Endodermal cell (in vitro differentiated cells): ENCODE measurements at places on chromosomes 16 and 17.

DNA sequence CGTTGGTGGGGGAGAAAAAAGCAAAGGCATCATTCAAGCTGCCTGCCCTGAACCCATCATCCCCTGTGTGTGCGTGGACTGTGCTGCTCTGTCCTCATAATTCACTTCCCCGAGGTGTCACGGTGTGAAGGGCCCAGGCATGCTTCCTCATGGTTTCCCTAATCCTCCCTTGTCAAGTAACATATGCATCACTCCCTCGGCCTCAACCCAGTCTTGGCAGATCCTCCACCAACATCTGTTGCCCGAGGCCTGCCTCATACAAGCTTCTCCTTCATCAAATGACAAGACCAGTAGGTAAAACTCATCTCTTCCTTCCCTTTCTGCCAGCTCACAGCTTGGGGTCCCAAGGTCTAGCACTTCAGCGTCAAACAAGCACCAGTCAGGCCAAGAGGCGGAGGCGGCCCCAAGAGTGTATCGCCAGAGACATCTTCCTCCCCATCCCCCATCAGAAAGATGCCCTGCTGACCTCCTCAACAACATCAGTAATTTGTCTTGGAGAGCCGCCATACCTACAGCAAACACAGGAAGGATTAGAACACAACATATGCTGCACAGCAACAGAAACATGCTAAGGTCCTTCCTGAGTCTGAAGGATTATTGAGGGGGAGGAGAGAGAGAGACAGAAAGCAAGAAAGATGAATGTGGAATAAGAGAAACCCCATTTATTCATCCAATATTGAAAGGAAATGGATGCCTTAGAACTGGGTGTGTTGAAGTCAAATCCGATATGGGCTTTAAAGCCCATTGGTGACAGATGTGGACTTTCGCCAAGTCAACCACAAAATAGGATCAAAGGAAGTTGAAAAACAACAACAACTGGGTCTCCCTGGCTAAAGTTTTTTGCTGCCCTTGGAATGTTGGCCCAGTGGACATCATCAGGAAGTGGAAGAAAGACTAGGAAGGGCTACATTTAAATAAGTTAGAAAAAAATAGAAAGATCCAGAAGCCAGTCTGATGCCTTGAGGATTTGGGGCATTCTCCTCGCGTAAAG is 38.4 kb downstream of the SOX9 start:
- H3K27me3 ChIP-seq = peaks cover 10% of the 10 kb centered on the region
- no peak for DNase-seq
- no peak overlapping the region for H3K27ac ChIP-seq

DNA sequence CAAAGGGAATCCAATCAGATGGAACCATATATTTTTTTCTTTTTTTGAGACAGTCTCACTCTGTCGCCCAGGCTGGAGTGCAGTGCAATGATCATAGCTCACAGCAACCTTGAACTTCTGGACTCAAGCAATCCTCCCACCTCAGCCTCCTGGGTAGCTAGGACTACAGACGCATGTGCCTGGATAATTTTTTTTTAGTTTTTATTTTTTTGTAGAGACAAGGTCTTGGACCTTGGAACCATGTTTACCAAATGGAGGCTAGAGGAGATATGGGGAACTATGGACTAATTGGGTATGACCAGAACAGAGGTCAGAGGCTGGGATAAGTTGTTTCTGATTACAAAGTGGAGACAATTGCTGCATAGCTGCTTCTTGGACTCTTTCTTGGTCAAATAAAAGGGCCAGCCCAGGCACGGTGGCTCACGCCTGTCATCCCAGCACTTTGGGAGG is 41.2 kb upstream of the ADCY9 start:
- no peaks in the 10 kb centered on the region for H3K4me1 ChIP-seq
- H3K27me3 ChIP-seq = no peaks in the 10 kb centered on the region
- no peak overlapping the region for H3K27ac ChIP-seq
- DNase-seq = no peak

DNA sequence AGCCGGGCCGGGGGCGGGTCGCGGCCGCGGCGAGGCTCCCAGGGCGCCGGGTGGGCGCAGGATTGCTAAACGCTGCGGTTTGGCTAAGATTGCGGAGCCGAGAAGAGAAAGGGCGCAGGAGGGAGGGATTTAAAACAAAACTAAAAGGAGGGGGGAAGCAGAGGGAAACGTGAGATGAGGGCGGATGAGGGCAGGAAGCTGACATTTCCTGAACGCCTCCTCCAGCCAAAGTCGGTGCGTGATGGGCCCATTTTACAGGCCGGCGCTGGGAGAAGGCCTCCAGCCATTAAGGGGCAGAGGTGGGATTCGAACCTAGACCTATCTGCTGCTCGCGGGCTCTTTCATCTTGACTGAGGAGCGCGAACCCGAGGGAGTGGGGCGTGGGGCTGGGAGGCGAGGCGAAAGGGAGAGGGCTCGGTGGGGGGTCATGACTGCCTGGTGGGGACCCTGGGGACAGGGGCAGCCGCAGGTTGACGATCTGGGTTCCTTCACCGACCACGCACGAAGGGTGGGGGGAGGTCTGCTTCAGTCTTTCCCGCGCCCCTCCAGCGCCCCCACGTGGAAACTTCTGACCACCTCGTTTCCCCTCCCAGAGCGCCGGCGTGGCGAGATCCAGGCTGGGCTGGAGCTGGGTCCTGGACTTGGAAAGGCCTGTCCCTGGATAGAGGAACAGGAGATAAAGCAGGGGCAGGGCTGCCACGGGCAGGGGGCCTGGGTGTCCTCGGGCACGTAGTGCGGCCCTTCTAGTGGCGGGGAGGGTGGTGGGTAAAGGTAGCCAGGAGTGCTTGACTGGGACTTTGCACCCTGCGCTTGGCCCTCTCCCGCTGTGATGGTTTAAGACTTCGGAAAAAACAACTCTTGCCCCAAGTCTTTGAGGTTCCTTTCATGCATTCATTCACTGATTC is 3.8 kb upstream of the TAC4 start:
- H3K36me3 ChIP-seq = no peaks in the 10 kb centered on the region
- DNase-seq = peak; percentile 97
- H3K4me1 ChIP-seq = peaks cover 12% of the 10 kb centered on the region

GRCh38 chr17:82230609-82231311 is 1.9 kb downstream of the SLC16A3 start:
- H3K4me1 ChIP-seq = peaks cover 6% of the 10 kb centered on the region
- H3K27me3 ChIP-seq = peaks cover 30% of the 10 kb centered on the region
- H3K4me3 ChIP-seq = no peak overlapping the region
- no peak overlapping the region for H3K27ac ChIP-seq
- H3K36me3 ChIP-seq = no peaks in the 10 kb centered on the region
- peak; percentile 93 for DNase-seq

DNA sequence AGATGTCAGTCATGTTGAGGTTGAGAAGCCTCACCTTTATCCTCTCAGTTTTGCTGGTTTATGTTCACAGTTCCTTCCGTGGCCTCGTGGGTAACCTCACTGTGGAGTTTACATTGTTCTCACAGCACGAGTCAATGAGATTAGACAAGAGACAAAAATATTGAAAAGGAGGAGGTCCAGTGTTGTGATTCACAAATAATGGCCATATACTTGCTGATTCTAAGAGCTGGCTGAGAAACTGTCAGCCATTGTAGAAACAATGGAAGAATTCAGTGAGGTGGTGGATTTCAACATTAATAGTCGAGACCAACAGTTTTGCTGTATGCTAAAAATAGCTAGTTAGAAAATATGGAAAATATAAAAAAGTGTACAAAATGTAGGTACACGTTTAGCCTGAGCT is 176.4 kb upstream of the WSCD1 start:
- H3K27me3 ChIP-seq = no peaks in the 10 kb centered on the region
- H3K36me3 ChIP-seq = no peaks in the 10 kb centered on the region
- H3K4me3 ChIP-seq = no peak overlapping the region
- DNase-seq = peak; percentile 30
- H3K4me1 ChIP-seq = peaks cover 6% of the 10 kb centered on the region
- peak overlapping the region; percentile 73 for H3K27ac ChIP-seq

GRCh38 chr17:42908872-42909700 is 8.5 kb downstream of the G6PC1 start:
- no peak overlapping the region for H3K4me3 ChIP-seq
- no peaks in the 10 kb centered on the region for H3K27me3 ChIP-seq
- no peak overlapping the region for H3K27ac ChIP-seq
- H3K4me1 ChIP-seq = no peaks in the 10 kb centered on the region
- H3K36me3 ChIP-seq = no peaks in the 10 kb centered on the region

DNA sequence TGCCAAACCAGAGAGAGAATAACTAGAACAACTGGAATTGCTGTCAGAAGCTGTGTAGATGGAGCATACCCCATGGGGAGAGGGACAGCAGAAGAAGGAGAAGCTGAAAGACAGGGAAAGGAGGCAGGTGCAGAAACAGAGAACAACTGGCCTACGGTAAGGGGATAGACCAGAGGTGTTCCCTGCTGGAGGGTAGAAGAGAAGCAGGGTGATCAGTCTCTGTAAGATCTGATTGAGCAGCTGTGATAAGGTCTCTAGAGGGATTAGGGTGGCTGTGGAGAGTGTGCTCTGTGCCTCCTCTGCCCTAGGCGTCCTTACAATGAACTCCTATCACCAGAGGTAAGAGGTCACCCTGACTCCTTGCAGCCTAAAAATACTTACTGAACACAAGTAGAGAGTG is 30.4 kb upstream of the HS3ST3B1 start:
- no peaks in the 10 kb centered on the region for H3K36me3 ChIP-seq
- no peak overlapping the region for H3K4me3 ChIP-seq
- peak; percentile 48 for DNase-seq
- H3K4me1 ChIP-seq = no peaks in the 10 kb centered on the region
- no peaks in the 10 kb centered on the region for H3K27me3 ChIP-seq
- no peak overlapping the region for H3K27ac ChIP-seq

- H3K27ac ChIP-seq = no peak overlapping the region
- H3K4me3 ChIP-seq = no peak overlapping the region
- no peaks in the 10 kb centered on the region for H3K27me3 ChIP-seq
- DNase-seq = peak; percentile 54
Measured at GRCh38 chr17:8275421-8276290, 12.8 kb upstream of the RANGRF start.

DNA sequence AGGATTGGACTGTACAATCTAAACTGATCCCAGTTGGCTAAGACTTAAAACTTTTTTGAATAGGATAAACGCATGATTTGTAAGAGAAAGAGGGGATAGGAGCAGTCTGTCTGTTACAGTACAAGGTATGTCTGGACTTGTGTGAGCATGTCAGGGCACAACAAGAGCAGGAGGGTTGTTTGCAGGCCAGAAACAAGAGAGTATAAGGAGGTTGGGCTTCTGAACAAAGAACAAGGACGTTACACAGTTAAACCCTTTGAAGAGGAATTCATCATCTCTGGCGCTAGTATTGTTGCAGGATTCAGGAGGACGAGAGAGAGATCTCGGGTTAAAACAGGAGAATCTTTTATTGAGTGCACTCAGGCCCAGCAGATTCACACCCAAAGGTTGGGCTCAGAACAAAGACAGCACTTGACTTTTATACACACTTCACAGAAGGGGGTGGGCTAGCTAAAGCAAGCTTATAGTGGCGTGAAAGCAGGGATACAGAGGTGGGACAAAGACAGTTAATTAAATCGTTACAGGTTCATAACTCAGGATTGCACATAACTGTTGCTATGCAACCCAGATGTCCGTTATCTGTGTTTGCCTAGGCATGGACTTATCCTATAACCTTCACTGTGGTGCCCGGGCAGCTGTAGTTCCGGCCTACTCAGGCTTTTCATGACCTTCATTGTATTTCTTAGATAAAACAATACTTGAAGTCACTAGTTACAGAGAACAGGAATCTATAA is 34.3 kb downstream of the SEC14L1 start:
- DNase-seq = no peak
- H3K27ac ChIP-seq = peak overlapping the region; percentile 10
- H3K27me3 ChIP-seq = no peaks in the 10 kb centered on the region
- H3K36me3 ChIP-seq = peaks cover 18% of the 10 kb centered on the region

- peak; percentile 65 for DNase-seq
- no peaks in the 10 kb centered on the region for H3K4me1 ChIP-seq
- H3K4me3 ChIP-seq = no peak overlapping the region
- H3K27ac ChIP-seq = no peak overlapping the region
- H3K27me3 ChIP-seq = no peaks in the 10 kb centered on the region
- H3K36me3 ChIP-seq = peaks cover 57% of the 10 kb centered on the region
Measured at GRCh38 chr16:90035902-90036301, 16.6 kb upstream of the DBNDD1 start.

DNA sequence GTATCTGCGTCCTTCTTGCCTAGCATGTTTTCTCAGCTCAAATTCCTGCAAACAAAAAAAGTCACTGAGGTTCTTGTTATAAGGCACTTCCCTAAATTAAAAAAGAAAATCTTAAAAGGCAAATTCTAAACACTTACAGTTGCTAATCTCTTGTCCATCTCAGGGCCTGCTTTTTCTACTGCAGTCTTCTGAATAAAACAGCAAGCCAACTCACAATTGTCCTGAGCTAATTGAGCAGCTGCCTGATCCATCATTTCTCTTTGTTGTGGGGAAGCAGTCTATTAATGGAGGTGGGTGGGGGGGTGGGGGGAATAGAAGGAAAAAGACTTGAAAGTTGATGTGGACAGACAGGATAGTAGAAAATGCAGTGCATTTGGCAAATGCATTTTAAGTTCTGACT is 27.0 kb downstream of the SETD6 start:
- no peaks in the 10 kb centered on the region for H3K4me1 ChIP-seq
- H3K27ac ChIP-seq = peak overlapping the region; percentile 12
- peaks cover 97% of the 10 kb centered on the region for H3K36me3 ChIP-seq
- no peak for DNase-seq

DNA sequence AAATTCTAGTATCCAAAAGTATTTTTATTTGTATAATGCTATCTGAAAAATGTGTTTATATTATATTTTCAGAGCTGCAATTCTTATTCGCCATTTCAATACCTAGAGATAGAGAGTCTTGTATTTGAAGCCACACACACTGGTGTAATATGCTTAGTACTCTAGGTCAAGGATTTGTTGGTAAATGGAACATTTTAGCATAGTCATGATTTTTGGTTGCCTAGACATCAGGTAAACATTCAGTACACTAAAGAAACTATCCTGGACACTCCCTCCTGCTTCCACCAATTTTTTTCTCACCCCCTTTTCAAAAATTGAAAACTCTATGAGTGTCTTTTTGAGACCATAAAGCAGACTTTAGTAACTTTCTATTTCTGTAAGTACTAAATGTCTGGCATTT is 20.8 kb downstream of the ABHD15 start:
- H3K27me3 ChIP-seq = no peaks in the 10 kb centered on the region
- no peak for DNase-seq
- no peak overlapping the region for H3K27ac ChIP-seq

- H3K36me3 ChIP-seq = no peaks in the 10 kb centered on the region
- peaks cover 16% of the 10 kb centered on the region for H3K4me1 ChIP-seq
- peak overlapping the region; percentile 29 for H3K27ac ChIP-seq
- no peaks in the 10 kb centered on the region for H3K27me3 ChIP-seq
- peak; percentile 67 for DNase-seq
- H3K4me3 ChIP-seq = no peak overlapping the region
Measured at GRCh38 chr16:66326991-66327513, 39.4 kb upstream of the CDH5 start.

DNA sequence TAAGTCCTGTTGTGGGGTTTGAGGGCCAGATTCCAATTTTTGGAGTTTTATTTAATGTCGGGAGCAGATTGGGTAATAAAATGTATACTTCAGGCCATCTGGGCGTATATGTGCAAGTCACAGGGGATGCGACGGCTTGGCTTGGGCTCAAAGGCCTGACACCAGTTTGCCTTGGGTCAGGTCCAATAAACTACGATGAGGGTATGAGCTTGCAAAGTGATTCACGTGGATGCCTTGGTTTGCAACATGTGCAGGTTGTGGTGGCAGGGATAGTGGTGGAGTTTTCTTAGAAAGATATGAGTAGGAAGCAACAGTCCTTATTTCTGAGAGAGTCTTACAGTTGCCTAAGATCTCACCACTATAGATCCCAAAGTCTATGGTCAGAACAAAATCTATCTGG is 157.0 kb upstream of the CDH11 start:
- no peak overlapping the region for H3K27ac ChIP-seq
- no peak for DNase-seq
- H3K4me3 ChIP-seq = no peak overlapping the region
- H3K36me3 ChIP-seq = no peaks in the 10 kb centered on the region
- peaks cover 15% of the 10 kb centered on the region for H3K4me1 ChIP-seq
- no peaks in the 10 kb centered on the region for H3K27me3 ChIP-seq
